ENCODE measurements at places on chromosomes 7 and 10. TPM values are rescaled to one million over a fixed set of nuclear protein-coding genes. Genes with fewer than 3 reads are reported as not detected.

The FGFR2 gene
- total RNA-seq, result 58.4 TPM

The ANXA8 gene
- total RNA-seq, result not detected

GRCh38 chr7:123769371-123769770 is 20.6 kb upstream of the WASL start:
- no peak for DNase-seq

DNA sequence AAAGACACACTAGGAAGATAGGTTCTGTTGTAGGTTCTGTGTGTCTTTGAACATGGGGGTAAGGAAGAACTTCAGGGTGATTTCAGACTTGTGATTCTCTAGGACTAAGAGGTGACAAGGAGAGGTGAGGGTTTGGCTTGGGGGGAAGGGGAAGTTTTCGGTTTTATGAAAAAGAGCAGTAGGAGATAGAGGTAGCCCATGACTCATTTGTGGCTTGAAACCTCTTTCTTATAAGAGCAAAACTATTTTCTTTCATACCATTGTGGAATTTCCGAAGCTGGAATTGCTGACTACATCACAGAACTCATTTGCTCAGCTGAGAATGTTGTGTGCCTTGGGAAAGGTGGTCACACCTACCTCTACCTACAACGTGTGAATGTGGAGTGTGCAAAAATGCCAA is 39.6 kb upstream of the IKZF1 start:
- no peak for DNase-seq

DNA sequence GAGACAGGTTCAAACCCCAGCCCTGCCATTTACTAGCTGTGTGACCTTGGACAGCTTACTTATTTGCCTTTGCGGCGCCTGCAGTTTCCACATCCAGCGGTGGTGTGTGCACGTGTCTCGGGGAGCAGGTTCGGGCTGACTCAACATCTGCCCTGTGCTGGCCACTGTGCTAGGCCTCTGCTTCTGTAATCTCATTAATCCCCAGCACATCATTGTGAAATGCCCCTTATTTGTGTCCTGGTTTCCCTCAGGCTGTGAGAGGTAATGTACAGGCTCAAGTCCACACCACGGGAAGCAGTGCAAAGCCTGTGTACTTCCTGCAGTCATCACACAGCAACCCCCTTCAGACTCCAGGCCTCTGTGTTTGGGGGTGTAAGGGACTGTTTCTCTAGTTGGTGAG is 285.7 kb downstream of the RPS24 start:
- DNase-seq, result no peak

GRCh38 chr10:86585037-86585929 is 63.7 kb upstream of the WAPL start:
- peak; percentile 70 for DNase-seq

All from neural crest cell (in vitro differentiated cells).